ENCODE measurements at places on chromosomes 3 and 15.

- no peak for DNase-seq
Observed at GRCh38 chr15:80107204-80107603, 45.6 kb upstream of the FAH start.

- DNase-seq: no peak
Observed at GRCh38 chr15:65920121-65920520, 50.8 kb downstream of the RAB11A start.

DNA sequence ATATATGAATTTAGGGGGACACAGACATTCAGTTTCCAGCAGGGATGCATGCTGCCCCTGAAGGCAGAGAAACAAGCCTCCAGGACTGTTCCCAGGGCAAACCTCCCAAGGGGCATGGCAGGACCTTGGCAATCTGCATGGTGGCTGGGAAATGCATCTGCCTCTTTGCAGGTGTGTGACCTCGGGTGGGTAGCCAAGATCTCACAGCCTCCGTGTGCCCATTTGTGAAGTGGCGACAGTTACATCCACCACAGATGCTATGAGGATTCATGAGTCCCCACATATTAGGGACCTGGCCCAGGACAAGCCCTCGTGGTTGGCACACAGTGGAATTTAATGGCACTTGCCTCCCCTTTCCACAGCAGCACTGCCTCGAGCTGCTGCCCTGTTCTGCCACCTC lies 29.9 kb downstream of the SLC28A1 start:
- no peak for DNase-seq

DNA sequence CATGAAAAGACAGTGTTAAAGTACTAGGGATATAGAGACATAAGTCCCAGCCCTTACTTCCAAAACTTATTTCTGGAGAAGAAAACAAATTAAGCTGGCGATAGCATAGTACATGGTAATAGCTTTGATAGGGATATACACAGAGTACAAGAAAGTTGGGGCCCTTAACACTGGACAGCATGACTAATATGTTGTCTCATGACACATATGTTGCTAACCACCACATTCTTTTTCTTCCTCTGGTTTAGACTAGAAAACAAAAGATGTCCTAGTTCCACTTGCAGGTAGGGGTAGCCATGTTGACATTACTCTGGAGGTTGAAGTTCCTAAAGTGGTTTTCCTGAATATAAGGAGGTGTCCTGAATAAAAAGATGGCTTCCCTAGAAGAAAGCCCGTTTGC lies 75.3 kb downstream of the RFX7 start:
- no peak for DNase-seq

- no peak for DNase-seq
Observed at GRCh38 chr3:4426782-4427344, 40.2 kb downstream of the SUMF1 start.

- no peak for DNase-seq
Observed at GRCh38 chr3:44421280-44421679, 56.2 kb downstream of the ZNF445 start.

- no peak for DNase-seq
Observed at GRCh38 chr3:71725271-71725991, at the start of gene EIF4E3. TSS of gene EIF4E3 (minus strand) at chr3:71725402. CDS start at chr3:71725367, 35 bp downstream.

GRCh38 chr15:58864602-58865424 lies 68.7 kb downstream of the SLTM start:
- no peak for DNase-seq

- DNase-seq: no peak
Observed at GRCh38 chr3:175018946-175019727, 160.0 kb downstream of the NAALADL2 start.

- DNase-seq: no peak
Observed at GRCh38 chr15:83708328-83708727, 54.4 kb downstream of the ADAMTSL3 start.

DNA sequence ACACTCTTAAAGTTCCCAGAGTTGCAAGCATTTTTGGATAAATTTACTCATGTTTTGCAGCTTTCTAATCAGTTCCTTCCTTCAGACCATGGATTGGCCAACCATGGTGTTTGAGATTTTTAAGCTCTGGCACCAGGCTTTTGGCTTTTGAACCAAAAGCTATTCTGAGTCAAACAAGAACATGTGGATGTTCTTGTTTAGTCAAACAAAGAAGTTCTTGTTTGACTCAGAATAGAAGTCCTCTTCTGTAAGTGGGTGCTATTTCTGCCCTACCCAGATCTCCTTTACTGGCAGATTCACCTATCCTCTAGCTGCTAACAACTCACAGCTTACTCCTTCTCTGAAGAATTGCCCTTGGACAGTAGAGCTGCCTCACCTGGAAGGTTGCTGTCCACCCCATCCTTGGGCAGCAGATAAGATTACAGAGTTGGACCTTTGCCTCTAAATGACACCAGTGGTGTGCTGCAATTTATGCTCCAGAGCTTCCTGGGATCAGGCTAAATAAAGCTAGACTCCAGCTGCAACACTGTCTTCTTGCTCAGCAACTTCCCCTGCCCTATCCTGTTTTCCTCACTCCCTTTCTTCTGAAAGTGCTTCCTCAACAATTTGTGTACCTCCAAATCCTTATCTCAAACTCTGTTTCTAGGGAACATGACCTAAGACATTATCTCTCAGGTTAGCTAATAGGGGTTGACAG lies 65.6 kb downstream of the COL6A6 start:
- no peak for DNase-seq

GRCh38 chr3:11581237-11582190 lies 62.2 kb downstream of the VGLL4 start:
- no peak for DNase-seq

DNA sequence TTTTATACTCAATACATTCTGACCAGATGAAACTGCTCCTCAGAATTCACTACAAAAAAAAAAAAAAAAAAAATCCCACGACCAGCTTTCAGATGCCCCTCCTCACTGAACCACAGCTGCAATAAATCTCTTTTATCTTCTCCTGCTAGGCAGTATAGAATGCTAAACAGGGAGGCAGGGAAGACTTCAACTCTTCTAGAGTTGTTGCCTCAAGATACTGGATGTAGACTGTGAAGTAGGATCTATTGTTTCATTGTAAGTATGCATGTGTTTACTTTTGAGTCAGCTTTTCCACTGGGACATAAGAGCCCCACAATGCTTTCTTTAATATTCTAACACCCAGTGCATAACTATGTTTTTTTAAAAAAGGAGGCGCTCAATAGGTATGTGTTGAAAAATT lies 401.4 kb downstream of the TBL1XR1 start:
- no peak for DNase-seq

DNA sequence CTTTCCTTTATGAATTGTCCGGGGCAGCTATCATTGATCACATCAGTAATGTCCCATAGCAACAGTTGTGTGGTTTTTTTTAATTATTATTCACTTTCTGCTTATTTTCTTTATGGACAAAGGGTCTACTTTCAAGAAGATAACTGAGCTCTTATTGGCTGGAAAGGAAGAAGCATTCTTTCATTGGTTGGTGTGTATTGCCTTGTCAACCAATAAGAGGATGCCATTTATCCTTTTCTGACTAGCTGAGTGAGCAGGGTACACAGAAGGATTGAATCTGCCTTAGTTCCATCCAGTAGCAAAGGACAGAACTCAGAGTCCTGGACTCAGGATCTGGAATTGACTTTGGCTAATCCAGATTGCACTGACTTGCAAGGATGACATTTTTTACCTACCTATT lies 13.2 kb upstream of the AEN start:
- DNase-seq: no peak

DNA sequence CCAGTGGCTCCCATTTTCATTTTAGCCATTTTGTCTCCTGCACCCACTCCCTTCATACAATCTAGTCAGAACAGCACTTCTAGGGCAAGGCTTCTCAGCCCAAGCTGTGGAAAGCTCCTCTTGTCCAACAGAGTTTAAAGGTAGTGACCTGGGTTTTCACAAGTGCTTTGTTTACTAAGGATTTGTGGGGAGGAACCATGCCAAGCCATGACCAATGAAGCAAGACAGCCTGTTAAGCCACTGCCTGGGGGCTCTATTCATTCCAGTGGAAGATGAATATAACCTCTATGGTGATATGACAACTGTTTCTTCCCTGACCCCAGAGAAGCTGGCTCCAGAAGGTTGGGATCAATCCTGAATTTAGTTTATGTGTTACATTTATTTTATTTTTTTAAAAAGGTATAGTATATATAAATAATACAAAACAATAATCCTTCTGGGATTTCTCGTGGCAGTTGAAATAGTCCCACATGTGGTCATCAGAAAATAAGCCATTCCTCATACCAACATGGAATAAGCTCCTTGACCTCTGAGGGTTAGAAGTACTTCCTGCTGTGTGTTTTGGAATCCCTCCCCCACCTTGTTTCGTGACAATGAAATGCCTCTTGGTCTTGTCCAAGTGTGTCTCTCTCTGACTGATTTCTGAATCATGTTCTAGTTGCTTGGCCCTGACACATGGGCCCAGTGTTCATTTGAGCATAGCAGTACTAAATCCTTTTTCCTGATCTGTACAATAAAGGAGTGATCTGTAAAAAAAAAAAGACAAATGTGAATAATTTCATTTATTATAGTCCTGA lies 13.3 kb upstream of the THUMPD3 start:
- DNase-seq: no peak

GRCh38 chr15:48603922-48604321 lies 41.6 kb downstream of the FBN1 start:
- no peak for DNase-seq

DNA sequence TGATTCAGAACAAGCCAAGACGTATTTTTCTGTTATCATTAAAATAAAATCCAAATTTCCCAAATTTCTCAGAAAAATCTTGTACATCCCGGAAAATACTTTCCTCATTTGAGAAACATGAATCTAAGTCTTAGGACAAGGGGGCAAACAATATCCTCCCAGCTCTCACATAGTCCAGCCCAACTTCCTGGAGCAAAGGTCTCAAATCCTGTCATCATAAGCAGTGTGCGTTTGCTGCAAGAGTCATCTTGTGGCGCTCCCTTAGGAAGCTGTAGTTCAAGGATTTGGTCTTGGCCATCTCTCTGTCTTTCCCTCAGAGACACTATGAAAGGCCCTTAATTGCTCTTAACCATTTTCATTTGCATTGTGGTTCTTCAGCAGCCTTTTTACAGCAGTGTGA lies 57.5 kb upstream of the GSK3B start:
- no peak for DNase-seq

DNA sequence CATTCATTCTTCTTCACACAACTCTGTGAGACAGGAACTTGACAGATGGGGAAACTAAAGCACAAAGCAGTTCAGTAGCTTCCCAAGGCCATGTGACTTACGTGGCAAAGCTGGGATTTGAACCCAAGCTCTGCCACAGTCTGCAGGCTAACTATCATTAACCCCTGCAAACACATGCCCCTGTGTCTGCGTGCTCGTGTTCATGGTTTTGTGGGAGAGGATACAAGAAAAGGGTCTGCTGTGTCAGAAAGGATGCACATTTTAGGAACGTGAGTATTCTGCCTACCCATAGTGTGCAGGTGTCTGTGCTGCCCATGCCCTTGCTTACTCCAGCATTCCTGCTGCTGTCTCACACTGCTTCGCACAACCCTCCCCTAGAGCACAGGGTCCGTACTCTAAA lies 137.0 kb downstream of the CHDH start:
- no peak for DNase-seq

DNA sequence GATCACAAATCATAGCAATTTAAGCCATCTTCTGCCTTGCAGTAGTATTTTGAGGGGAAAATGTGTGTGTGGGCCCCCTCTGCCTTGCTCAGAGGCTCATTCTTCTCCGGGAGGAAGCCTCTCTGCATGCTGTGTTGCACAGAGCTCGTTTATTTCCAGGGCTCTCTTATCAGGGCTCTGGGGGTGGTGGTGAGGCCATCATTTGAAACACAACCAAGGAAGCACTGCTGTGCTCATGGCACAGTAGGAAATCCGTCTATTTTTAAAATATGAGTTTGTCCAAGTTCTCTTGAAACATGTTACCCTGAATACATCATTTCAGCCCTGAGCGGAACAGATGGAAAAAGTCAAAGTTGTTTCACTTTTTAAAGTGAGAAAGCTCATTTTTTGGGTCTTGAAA lies 369.0 kb upstream of the CFAP20DC start:
- DNase-seq: no peak

- no peak for DNase-seq
Observed at GRCh38 chr3:56469141-56469540, 874 bp upstream of the ERC2 start.

GRCh38 chr15:99155961-99156443 lies 51.1 kb downstream of the SYNM start:
- DNase-seq: no peak

DNA sequence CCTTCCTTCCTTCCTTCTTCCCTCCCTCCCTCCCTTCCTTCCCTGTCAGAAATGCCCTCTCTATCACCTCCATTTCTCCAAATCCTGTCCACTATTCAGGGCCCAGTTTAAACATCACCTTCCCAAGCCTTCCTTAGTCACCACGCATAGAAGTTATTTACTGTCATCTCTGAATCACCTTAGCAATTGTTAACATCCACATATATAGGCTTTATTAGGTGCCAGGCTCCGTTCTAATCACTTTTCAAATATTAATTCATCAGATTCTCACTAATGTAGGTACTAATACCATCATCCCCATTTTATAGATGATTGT lies 1.1 kb upstream of the MAGEF1 start:
- DNase-seq: no peak

Data from anterior cingulate cortex (tissue), 58 donors.